ENCODE measurements at places on chromosomes 2 and 18. TPM values are rescaled to one million over a fixed set of nuclear protein-coding genes. Genes with fewer than 3 reads are reported as not detected.

GRCh38 chr2:137223722-137224121 lies 458.4 kb downstream of the THSD7B start:
- no peak for DNase-seq

Gene POTEJ
- total RNA-seq = not detected

- no peak for DNase-seq
These were observed 94.8 kb upstream of the CXCR4 start for GRCh38 chr2:136212426-136213378.

DNA sequence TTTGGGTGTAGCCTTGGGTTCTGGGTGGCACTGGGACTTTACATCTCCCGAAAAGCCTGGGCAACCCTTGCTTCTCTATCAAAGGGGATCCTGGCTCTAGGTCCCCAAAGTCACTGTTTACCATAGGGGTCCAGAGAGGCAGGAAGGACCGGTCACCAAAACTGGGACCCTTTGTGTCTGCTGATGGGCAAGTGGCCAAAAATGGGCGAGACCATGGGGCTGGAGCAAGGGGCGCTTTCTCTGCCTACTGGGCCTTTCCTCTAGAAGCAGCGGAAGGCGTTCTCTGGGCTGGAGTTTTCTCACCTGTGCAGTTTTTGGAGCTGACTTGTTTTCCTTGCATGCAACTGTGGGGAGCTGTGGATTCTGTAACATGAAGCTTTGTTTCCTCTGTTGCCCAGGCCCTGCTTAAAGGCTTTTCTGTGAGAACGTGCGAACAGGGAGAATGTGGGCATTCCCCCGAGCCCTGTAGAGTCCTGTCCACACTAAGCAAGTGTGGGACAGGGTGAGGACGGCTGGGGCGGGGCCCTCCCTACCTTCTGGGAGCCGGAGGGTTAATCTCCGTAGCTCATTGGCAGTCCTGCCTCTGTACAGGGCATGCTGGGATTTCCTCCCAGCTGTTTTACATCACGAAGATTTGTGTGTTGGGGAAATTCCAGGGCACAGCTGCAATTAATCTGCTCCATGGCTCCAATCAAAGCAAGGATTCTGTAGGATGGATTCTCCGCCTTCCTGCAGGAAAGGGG lies 50.2 kb downstream of the TGOLN2 start:
- no peak for DNase-seq
